ENCODE measurements at places on chromosomes 1 and 21.

- no peak for DNase-seq
Observed at GRCh38 chr21:36047139-36047538, 13.2 kb downstream of the SETD4 start.

DNA sequence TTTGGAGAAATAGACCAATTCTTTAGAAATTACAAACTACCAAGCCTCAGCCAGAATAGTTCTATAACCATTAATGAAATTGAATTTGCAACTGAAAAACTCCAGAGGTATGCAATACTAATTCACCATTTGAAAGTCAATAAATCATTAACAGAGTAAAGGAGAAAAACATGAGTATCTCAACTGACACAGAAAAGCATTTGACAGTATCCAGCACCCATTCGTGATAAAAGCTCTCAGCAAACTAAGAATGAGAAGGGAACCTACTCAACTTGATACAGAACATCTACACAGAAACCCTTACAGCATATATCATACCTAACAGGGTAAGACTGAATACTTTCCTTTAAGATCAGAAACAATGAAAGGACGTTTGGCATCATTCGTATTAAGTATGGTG lies 54.3 kb downstream of the ST6GALNAC5 start:
- DNase-seq, result no peak

DNA sequence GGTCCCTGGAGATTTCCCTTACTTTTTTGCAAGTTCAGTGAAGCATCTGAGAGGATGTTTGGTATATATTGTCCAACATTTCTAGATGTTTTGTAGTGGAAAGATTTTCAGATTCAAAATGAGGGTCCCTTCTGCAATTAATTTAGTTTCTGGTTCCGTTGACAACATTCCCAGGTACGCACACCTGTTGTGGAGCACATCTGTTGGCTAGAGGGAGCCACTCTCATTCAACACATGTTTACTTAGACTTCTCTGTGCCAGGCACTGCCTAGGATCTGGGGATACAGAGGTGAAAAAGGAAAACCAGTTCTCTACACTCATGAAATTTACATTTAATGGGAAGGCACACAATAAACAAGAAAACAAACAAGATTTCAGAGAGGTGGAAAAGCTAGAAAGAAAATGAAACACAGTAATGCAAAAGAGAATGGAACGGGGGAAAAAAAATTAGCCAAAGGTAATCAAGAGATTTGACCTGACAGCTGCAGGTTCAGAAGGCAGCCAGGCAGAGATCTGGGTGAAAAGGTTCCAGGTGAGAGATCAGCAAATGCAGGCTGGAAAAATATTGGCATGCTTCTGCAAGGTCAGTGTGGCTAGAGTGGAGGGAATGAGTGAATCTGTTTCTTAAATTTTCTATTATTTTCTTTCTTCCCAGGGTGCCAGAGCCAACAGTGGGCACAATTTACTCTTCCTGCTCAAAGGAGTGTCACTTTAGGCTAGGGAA lies 48.4 kb upstream of the KAZN start:
- DNase-seq, result no peak

- no peak for DNase-seq
Observed at GRCh38 chr1:204373911-204374310, 14.2 kb upstream of the PLEKHA6 start.

DNA sequence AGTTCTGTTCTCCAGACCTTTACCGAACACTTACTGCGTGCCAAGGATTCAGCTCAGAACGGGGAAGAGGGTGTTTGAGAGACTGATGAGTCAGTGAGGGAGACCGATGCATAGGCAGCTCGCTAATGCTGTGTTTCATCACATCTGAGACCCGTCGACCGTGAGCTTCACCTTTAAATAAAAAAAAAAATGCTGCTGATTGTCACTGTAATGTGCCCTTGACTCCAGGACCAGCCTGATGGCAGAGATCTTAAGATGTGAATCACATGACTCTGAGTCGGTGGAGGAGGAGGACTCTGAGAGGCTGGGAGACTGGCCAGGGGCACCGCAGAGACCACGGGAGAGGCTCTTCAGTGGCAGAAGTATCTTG lies 28.8 kb downstream of the SPSB1 start:
- DNase-seq, result no peak

DNA sequence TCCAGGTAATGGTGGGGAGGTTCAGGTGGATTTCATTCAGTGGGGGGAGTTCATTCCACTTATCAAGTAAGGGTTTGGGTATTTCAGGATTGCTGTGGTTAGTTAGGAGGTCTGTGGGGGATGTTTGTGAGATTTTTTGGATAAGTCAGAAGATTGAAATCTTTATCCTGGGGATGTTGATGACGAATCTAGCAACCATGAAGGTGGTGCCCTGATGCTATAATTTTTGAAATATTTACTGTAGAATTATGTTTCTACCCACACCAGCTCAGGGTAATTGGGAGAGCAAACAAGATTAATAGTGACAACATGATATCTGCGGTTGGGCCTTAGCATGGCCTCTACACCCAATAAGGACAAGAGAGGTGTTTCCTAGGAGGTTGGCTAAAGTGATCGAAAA lies 28.3 kb downstream of the SUCO start:
- no peak for DNase-seq

DNA sequence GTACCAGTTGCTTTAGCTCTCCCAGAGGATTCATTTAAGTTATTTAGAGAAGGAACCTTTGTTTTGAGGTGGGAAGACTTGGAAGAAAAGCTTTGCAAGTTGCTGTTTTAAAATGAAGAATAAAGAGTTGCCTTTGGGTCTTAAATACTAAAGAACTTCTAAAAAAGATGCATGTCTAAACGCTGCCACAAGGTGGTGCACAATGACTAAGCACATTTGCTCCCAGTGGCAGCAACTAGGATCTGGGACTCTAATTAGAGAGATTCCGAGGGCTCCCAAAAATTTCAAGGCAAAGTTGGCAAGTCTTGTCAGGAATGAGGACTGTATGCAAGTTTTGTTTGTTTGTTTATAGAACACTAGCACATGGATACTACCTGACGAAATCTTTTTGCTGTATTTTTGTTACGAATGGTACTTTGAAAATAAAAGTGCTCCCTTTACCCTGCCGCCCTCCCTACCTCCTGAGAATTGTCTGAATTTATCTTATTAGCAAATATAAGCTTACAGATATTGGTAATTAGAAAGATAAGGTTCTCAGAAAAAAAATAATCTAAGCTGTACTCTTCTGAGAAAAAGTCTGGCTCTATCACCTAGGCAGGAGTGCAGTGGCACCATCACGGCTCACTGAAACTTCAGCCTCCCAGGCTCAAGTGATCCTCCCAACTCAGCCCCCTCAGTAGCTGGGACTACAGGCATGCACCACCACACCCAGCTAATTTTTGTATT lies 121.8 kb downstream of the HFM1 start:
- DNase-seq, result peak; percentile 59

DNA sequence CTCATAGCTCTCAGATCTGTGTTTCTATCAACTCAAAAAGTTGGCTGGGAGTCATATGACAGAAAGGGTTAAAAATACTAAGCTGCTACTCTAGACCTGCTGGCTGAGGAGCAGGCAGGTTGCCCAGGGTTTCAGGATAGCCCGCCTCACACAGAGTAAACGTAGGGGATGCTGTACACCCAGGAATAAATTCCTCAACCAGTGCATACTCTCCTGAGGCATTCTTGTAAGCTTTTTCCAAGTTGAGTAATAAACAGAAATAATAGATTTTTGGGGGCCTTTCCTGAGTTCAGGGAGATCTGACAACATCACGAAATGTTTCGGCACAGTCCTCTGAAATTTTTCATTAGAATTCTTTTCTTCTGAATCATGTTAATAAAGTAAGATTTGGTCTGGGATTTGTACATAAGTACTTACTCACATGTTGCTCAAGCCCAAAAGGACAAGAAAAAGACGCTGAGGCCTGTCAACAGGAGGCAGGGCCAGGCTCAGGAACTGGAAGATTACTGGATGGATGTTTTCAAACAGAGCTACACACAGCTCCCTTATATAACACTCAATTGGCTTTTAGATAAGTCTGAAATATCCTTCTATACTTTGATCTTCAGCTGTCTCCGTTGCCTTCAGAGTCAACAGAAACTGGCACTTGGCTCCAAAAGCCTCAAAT lies 41.0 kb downstream of the TGFBR3 start:
- DNase-seq, result no peak

GRCh38 chr1:167915569-167915968 lies 1.6 kb upstream of the ADCY10 start:
- DNase-seq, result no peak

DNA sequence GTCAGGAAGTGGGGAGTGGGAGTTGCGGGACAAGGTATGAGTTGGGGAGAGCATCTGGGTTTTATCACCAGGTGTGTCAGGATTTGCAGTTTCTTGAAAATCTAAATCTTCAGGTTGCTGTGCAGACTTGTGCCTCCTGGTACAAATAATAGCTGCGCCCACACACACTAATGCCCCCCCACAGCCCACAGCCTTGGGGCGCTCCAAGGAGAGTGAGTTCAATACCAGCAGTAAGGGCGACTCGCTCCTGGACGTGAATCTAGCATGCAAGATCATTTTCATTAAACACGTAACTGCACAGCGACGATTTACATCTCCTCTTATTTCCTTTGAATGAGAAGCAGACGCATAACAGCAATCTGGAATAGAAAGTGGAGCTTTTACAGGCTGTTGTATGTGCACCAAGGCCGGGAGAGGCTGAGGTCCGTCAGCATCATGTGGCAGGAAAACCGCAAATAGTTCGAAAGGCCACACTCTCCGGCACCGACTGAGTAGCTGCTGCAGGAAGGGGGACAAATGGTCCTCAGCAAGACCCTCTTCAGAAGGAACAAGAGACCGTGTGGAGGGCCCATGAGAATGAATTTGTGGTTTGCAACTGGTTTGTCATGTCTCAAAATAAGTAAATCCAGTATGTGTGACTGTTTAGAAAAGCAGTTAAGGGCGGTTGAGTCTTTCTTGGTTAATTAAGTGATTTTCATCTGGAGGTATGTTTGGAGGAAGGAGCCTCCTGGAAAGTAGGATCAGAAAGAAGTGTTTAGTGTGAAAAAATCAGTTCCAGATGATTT lies 439.5 kb downstream of the SMYD3 start:
- DNase-seq, result no peak

DNA sequence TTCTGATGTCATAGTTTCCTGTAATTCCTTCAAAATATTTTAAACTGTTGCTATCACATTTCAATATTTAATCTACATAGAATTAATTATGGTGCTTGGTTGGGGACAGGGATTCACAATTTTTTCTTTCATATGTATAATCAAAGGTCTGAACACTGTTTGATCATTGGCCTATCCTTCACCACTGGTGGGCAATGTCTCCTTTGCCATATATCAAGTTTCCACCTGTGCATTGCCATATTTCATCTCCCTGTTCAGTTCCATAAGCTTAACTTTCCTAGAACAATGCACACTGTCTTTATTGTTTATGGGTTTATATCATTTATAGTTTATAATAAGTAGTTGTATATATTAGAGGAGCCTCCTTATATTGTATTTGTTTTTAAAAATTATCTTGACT lies 374.9 kb upstream of the PTBP2 start:
- no peak for DNase-seq

DNA sequence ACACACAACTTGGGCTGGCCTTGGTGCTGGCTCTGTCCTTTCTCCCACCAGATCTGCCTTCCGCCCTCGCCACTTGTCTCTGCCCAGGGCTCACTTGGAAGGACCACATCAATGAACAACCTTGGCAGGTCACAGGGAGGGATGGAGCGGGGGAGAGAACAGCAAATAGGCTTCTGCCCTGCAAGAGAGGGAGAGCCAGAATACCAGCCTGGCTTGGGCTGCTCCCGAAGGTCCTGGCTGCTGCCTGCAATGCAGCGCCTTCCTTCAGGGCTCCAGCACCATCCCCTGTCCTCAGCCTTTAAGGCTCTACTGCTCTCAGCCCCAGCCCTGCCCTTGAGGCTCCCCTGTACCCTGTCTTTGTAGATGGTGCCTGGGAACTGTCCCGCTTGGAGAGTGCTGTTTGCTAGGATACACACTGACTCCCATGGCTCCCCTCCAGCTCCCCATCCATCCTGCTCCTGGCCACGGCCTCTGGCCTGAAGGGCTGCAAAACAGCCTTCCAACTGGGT lies 43.8 kb downstream of the HIVEP3 start:
- DNase-seq, result peak; percentile 36

DNA sequence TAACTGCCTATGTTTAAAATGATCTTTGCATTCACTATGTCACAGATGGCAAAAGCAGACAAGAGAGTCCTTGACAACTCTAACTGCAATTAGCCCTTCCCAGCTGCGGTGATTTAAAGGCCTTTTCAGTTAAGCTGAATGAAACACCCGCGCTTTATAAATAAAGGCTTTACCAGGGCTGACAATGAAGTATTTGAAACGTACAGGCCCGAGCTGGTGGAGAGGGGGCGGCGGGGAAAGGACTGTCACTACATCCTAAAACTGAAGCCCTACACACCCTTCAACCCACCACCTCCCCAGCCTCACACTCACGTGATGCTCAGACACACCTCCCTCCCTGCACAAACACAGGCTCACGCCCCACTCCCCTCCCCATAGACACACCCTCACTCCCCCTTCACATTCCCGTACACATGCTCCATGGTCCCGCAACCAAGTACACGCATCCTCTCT lies 45.5 kb downstream of the GRIK3 start:
- DNase-seq, result no peak

DNA sequence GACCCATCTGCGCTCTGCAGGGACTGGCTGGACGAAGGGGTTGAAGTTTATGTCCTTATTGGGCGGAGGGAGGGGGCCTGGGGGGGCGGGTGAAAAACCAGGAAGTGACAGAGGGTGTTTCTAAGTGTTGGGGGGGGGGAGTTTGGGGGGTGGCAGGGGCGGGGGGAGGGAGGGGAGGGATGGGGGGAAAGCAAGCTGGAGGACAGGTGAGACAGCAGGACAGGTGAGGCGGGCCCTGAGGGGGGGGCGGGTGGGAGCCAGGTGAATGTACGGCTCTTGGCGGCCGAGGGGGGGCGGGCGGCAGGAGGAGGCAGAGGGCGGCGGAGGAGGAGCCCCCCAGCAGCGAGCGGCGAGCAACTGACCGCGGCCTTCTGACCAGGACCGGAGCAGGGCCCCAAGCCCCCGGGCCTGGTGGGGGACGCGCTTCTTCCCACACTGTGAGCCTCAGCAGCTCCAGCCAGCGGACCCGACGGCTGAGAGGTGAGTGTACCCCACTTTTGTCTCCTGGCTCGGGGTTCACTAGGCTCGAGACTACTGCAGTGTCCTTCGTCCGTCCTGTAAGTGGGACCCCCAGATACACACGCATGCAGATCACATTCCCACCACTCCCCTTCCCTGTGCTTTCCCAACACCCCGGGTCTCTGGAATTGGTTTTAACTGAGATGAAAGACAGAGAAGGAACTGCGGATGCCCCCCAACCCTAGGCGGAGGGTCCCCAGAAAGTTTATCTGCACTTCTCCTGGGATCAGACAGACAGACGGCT lies at the start of gene ZBTB7B:
ZBTB7B (plus strand) TSS at position 339 of the 763 bp plus-strand sequence. CDS start 11,859 bp downstream, outside the sequence.
- peak; percentile 55 for DNase-seq

GRCh38 chr1:182917378-182917777 lies 35.6 kb downstream of the SHCBP1L start:
- DNase-seq, result no peak

- DNase-seq, result peak; percentile 47
Observed at GRCh38 chr1:85313888-85314696, 37.7 kb upstream of the BCL10 start.

GRCh38 chr1:231964961-231965360 lies 338.4 kb downstream of the DISC1 start:
- no peak for DNase-seq

Measured in heart right ventricle (tissue), 16 donors.